IMR-90 (cell line): ENCODE measurements at places on chromosomes 7 and 10. TPM values are rescaled to one million over a fixed set of nuclear protein-coding genes. Genes with fewer than 3 reads are reported as not detected.

GRCh38 chr7:3042861-3043489 is 692 bp downstream of the CARD11 start:
- no peak for DNase-seq

DNA sequence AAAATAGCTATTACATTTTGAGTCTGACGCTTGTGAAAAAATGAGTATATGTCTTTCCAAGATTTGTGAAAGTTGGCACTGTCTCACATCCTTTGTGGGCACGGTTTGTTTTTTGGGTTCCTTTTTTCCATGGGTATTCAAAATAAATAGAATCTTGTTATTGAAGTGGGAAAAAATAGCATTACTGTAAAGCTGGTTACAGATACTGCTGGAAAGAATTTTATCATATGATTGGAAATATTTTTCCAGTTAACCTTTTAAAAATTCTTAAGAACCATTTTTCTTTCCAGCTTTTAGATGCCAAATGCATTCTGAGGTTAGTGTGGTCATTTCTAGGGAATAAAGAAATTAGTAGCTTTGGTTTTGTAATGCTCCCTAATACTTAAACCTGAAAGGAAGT is 11.4 kb downstream of the NET1 start:
- DNase-seq: no peak

- DNase-seq: no peak
Measured at GRCh38 chr10:4058514-4059029, 273.6 kb upstream of the KLF6 start.

The TPK1 gene
- polyA plus RNA-seq: 0.38 and 0.62 TPM in 2 replicates

The CALCR gene
- polyA plus RNA-seq: not detected in 2 replicates

GRCh38 chr7:94395141-94396036 is 694 bp downstream of the COL1A2 start:
- peak; percentile 90 for DNase-seq

DNA sequence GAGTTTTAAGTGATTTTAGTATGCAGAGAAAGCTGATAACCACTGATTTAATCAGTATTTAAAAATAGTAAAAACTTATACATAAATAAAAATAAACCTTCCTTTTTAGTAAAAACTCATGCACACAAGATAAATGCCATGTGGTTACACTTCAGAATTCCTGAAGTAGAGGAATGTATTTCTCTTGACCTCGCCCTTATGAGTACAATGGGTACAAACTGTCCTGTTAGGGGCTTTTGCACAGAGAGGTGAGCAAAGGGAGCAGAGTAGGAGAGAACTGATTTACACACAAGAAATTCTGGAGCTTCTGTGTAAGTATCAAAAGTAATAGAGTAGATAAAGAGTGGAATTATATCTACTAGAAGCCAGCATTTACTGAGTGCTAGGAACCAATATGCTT is 279.6 kb downstream of the PPP1R3A start:
- no peak for DNase-seq

GRCh38 chr10:121033366-121033765 is 182.2 kb downstream of the WDR11 start:
- no peak for DNase-seq

DNA sequence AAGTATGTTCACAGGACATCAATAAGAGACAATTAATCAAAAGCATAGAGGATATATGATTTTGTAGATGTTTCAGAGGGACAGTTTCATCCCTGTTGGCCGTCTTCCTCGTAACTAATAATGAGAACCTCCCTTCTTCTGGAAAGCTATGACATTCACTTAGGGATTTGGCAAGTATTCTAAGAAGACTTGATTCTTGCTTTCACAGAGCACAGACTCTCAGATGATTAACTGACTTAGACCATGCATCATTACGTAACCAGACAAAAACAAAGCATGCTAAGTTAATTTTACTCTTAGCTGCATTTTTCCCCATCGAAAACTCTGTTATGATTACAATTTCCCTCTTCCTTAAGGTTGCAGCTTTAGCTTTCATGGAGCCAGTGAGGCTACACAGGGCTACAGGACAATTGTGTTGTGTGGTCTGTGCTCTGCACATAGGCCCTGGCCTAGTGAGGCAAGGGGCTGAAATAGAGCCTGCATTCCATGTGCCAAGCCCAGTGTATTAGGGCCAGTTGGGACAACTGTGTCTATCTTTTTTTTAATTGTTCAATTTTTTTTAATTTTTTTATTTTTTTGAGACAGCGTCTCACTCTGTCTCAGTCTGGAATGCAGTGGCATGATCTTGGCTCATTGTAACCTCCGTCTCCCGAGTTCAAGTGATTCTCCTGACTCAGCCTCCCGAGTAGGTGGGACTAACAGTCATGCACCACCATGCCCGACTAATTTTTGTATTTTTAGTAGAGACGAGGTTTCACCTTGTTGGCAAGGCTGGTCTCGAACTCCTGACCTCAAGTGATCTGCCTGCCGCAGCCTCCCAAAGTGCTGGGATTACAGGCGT is 105.3 kb downstream of the PLXDC2 start:
- DNase-seq: peak; percentile 67
